ENCODE measurements at places on chromosomes 4 and X.

GRCh38 chr4:120445186-120445585, 378.5 kb upstream of the MAD2L1 start:
- no peak for DNase-seq

DNA sequence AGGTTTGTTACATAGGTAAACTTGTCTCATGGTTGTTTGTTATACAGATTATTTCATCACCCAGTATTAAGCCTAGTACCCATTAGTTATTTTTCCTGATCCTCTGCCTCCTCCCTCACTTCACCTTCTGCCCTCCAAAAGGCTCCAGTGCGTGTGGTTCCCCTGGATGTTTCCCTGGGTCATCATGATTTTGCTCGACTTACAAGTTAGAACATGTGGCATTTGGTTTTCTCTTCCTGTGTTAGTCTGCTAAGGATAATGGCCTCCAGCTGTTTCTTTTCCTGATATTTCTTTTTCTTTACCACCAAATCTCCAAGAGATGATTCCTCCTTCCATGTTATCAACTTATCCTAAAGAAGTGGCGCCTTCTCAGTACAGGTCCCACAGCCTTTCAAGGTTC, 543.1 kb upstream of the ADGRL3 start:
- DNase-seq, result no peak

DNA sequence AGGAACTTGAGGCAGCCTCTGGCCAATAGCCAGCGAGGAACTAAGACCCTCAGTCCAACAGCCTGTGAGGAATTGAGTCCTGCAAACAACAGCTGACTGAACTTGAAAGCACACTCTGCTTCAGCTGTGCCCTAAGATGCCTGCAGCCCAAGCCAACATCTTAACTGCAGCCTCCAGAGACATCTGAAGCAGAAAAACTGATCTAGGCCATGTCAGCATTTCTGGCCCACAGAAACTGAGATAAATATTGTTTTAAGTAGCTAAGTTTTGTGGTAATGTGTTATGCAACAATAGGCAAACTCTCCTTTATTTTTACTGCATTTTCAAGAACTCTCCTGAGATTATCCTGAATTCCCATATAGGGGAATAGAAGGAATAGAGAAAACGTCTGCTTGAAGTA, 24.4 kb upstream of the PIGA start:
- no peak for DNase-seq

GRCh38 chr4:24856586-24856985, 56.3 kb downstream of the CCDC149 start:
- DNase-seq, result no peak

- DNase-seq, result no peak
Measured at GRCh38 chr4:33421887-33422286, 2701.7 kb downstream of the PCDH7 start.

DNA sequence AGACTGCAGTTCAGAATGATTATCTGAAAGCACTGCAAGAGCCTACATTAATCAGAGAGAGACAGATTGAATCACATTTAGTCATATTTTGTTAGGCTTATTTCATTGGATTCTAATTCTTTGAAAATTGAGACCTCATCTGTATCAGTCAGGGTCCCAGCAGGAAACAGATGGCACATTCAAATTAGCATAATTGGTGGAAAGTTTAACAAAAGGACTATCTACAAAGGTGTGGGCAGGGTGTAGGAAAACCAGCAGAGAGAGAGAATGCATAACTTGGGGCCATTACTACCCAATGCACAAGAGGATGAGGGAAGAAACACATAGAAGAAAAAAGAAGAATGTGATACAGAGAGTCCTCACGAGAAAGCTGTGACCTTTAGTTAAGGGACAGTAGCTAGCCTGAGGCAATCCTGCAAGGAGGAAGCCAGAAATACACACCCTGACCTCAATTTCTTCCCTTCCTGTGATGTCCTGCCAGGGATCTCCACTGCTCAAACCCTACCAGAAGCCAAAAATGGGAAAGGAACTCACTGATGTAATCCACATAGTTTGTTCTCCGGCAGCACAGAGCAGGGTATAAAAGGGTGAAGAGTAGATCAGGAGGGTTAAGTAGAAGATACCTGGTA, 17.7 kb upstream of the XKRX start:
- no peak for DNase-seq

- no peak for DNase-seq
Measured at GRCh38 chrX:104137496-104137895, 19.3 kb downstream of the SLC25A53 start.

DNA sequence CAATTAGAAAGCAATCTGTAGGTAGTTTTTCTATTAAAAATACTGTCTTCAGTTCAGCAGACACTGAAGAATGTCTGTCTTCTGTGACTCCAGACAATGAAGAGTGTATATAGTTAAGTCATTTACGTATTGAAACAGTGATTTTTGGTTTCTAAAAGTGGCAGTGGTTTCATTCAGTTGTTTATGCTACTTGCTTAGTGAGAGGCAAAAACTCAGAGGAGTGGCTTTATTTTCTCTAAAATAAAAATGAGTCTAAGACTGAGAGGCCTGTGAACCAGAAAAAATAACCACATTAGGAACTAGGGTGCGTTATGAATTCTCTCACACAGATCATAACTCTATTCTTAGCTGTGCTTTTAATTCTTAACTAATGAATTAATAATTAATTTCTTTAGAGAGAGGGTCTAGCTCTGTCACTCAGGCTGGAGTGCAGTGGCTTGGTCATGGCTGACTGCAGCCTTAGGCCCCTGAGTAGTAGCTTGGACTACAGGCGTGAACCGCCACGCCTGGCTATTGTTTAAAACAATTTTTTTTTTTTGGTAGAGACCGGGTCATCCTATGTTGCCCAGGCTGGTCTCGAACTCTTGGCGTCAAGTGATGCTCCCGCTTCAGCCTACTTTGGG, 31.4 kb downstream of the FREM3 start:
- DNase-seq, result no peak

DNA sequence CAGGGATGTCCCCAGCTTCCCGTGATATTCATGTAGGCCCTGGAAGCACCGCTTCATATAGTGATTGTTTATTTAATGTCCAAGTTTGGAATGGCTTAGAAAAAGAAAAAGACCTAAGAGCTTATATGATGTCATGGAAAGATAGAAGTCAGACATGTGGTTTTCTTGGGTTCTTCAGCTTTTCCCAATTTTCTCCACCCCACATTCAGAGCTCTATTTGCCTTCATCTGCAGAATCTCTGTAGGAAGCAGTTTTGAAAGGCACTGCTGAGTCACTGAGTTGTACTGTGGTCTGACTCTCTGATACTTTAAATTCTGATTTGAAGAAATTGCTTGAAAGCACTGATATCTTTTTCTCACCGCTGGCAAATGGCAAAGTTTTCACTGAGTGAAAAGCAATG, 120.6 kb upstream of the EDNRA start:
- no peak for DNase-seq

GRCh38 chrX:41688835-41689234, at the start of gene GPR34:
TSS of gene GPR34 (plus strand) at chrX:41688973. CDS start at chrX:41695634, 6,661 bp downstream.
- no peak for DNase-seq

- DNase-seq, result no peak
Measured at GRCh38 chr4:74330295-74330750, 22.1 kb downstream of the EPGN start.

- peak; percentile 58 for DNase-seq
Measured at GRCh38 chr4:154491341-154492271, at the start of gene DCHS2. TSS of gene DCHS2 (minus strand) at chr4:154491799. CDS start at chr4:154491355, 444 bp downstream.

DNA sequence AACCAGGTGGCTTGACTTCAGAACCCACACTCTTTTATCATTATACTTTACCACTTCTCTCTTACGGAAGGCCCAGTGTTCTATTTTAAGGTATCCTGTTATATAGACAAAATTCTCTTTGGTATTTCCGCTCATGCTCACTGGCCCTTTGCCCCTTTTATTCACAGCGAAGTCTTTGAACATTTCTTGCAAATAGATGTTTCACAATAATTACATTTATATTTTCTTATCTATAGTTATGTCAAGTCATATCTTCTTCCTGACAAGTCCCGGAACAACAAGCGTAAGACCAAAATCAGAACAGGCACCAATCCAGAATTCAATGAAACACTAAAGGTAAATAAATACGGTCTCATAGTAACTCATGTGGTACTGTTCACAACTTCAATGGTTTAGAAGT, 102.0 kb downstream of the SYTL5 start:
- no peak for DNase-seq

GRCh38 chrX:22234380-22234779, 38.3 kb upstream of the CBLL2 start:
- no peak for DNase-seq

GRCh38 chr4:132934911-132935310, 214.2 kb upstream of the PCDH10 start:
- no peak for DNase-seq

GRCh38 chr4:22874334-22874912, 181.7 kb downstream of the GBA3 start:
- no peak for DNase-seq

DNA sequence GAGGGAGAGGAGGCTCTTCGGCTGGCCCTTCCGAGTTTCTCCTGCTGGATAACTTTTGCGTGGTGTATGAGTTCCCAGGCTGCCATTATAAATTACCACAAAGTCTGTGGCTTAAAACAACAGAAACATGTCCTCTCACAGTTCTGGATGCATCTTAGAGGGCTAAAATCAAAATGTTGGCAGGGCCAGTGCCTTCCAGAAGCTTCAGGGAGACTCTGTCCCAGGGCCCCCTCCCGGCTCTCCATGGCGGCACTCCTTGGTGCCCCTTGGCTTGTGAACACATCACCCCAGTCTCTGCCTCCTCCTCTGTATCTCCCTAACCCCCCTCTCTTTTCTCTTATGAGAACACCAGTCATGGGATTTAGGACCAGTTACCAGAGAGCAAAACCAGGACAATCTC, 23.3 kb upstream of the PPP2R2C start:
- no peak for DNase-seq

DNA sequence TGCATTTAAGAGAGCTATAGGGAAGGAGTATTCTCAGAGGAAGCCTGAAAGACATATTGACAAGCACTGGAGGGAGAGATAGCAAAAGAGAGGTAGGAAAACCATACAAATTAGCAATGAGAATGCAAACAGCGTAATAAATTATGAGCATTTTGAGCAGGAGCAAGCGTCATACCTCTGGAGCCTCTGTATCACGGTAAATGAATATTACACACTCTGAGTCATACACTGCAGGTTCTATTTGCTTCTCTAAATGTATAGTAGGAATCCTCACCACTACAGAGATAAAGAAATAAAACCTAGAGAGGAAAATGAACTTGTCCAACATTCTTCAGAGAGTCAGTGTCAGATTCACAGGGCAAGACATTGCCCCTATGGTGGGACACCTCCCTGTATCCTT, 46.4 kb upstream of the GABRE start:
- DNase-seq, result no peak

- DNase-seq, result no peak
Measured at GRCh38 chr4:157983300-157983699, 189.5 kb downstream of the GASK1B start.

DNA sequence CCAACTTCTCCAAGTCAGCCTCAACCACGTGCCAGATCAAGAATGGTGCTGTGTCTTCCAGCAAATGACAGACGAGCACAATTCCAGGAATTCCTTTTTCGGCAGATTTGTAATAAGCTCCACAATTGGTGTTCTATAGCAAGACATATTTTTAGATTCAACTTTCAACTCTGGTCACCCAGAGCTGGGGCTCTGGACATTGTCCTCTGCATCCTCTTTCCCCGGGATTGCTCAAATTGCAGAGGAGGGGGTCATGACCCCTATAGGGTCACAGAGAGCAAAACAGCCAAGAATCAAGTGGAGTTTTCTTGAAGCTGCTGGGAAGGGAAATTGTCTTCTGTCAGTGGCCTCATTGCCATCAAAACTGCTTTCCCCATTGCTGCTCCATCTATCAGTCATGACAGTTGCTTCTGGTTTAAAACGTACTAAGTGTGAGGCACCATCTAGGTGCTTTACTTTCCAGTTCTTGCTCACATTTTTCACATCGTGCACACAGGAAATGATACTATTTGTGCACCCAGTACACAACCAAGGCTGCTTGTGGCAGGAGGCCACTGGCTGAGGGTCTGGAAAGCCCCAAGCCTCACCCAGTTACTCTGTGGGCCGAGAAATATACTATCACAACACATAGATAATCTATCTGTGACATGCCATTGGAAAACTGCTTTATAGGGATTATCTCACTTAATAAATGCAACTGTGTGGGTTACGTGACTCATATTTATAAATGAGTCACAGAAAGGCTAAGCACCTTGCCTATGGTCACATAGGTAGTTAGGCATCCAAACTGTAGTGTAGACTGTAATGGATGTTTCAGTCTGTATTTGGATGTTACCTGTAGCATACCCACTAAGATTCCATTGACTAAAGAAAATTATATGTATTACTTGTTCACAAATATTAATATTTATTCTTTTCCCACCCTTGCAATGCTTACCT, 91.7 kb upstream of the PHOX2B start:
- DNase-seq, result no peak

GRCh38 chrX:97215186-97215585, 331.5 kb downstream of the RPA4 start:
- DNase-seq, result no peak

- DNase-seq, result no peak
Measured at GRCh38 chr4:33961761-33962160, 2282.6 kb downstream of the ARAP2 start.

DNA sequence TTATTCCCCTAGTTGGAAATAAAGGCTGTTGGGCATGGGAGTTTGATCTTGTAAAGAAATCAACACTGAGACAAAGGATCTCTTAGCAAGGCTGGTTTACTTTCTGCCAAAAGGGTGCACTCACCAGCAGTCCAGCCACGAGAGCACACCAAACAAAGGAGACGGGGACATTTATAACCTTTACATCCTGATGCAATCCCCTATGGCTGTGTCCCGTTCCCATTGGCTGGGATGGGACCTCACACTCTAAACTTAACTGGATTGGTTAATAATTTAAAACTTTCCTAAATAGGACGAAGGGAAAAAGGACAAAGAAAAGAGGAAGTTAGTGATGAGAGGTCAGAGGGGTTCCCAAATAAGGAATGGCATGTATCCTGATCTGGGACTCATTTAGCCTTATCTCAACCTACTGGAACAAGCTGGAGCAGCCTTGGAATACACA, 17.9 kb downstream of the METAP1 start:
- no peak for DNase-seq

GRCh38 chrX:51047950-51048349, 137.4 kb downstream of the BMP15 start:
- DNase-seq, result no peak

DNA sequence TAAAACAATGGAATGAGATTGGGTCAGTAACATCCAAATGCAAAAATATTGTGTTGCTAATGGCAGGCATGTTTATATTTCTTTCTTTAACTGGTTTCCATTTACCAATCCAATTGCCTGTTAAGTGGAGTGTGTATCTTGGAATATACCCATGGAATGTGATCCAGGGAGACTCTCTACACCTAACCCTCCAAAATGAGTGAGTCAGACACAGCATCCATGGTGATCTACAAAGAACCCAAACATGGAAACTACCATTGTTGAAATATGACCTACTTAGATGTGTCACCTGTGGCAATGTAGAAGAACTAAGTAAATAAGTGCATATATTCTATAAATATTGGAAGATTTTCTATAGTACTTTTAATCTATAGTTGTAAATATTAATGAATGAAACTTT, 110.3 kb downstream of the AREG start:
- no peak for DNase-seq

GRCh38 chr4:135705343-135705742, 1503.8 kb upstream of the PABPC4L start:
- no peak for DNase-seq
